Head of caudate nucleus (tissue), 42 donors: ENCODE measurements at places on chromosomes 12 and 14.

DNA sequence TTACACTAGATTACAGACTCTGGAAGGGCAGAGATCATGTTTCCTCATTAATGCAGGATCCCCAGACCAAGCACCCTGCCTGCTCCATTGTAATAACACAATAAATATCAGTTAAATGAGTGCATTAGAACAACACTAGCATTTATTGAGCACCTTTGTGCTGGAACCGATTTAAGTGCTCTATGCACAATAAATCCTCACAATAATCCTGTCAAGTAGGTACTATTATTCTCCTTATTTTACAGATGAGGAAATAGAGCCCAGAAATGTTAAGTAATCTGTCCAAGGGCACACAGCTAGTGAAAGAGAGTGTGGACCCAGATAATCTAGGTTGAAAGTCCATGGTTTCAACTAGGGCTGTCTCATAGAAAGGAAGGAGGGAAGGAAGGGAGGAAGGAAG lies 69.8 kb downstream of the MAP1LC3B2 start:
- DNase-seq = no peak

- peak; percentile 71 for DNase-seq
Measured at GRCh38 chr14:64880221-64881121, 764 bp upstream of the SPTB start.

DNA sequence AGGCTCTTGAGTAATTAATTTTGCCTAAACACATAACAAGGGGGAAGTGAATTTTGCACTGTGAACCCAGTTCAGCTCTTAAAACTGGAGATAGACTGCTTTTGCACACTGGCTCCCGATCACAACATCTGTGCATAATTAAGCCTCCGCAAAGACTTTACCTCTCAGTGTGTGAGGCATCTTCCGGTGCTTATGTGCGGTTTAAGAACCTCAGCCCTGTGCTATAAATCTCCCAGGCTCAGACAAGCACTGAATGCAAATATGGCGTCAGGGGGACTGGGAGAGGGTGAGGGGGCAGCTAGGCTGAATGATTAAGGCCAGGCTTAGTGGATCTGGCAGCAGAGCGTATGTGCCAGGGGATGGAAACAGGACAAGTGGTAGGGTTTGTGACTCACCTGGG lies 103.3 kb downstream of the ADCK1 start:
- no peak for DNase-seq

DNA sequence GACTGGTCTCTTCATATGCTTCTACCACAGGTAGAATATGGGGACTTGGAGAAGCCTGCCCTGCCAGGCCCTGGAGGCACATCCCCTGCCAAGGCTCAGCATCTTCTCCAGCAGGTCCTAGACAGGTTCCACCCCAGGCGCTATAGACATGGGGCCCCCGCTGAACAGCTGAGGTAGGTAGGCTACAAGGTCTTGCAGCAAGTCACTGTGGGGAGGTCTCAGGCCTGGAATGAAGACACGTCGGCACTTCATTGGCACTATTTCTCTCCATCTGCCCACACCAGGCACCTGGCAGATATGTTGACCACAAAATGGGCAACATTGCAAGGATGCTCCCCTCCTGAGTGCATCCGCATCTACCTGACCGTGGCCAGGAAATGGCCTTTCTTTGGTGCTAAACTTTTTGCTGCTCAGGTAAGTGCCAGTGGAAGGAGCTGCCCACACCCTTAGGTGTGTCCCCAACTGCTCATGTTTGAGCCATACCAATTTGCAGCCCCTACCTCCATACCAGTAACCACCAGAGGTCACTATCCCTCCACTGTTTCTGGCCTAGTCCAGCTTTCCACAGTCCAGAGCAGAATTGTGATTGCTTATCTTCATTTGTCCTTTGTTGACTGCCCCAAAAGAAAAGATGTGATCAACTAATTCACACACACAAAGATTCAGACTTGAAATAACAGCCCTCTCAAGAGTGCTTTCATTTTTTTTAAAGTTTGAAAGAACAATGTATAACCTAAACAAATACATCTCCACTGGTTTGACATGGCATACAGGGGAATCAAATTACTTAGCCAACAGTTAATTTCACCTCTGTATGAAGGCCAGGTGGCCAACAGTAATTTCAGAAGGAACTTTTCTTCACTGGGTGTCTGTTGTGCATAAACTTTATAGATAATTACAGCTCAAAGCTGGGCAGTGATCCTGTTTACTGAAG lies 16.1 kb downstream of the PIGH start:
- no peak for DNase-seq

DNA sequence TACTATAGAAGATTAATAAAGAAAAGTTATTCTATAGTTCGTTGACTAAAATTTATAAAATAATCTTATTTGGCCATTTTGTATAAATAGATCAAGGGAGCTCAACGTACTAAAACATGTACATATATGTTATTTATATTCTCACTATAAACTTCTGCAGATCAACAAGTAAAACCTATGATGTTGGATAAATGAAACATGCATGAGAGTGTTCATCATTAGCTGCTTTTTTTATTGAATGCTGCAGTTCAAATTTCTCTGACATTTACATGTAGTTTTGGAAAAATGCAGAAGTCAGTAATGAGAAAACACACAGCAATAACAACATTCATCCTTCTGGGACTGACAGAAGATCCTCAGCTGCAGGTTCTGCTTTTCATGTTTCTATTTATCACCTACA lies at the start of gene OR6C68:
OR6C68 (plus strand) TSS at position 301 of the 400 bp plus-strand sequence; CDS start at position 301, 0 bp downstream.
- DNase-seq = no peak

GRCh38 chr14:100323942-100324307 lies 786 bp downstream of the SLC25A47 start:
- DNase-seq = no peak

DNA sequence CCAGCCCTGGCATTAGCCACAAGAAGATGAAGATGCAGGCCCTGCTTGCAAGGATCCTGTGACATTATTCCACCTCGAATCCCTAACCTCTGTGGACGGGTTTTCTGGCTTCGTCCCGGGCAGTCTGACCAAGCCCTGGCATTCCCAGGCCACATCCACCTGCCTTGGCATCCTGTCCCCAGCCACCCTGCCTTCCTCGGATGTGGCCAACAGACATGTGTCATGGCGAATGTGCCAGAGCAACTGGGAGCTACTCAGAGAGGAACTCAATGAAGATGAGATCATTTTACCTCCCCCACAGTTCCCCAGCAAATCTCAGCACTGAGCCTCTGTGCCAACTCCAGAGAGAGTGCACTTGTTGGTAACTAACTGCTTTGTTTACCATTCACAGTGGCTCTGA lies 33.5 kb upstream of the KCNA5 start:
- DNase-seq = no peak

GRCh38 chr12:65343230-65343629 lies 64.7 kb downstream of the MSRB3 start:
- no peak for DNase-seq

DNA sequence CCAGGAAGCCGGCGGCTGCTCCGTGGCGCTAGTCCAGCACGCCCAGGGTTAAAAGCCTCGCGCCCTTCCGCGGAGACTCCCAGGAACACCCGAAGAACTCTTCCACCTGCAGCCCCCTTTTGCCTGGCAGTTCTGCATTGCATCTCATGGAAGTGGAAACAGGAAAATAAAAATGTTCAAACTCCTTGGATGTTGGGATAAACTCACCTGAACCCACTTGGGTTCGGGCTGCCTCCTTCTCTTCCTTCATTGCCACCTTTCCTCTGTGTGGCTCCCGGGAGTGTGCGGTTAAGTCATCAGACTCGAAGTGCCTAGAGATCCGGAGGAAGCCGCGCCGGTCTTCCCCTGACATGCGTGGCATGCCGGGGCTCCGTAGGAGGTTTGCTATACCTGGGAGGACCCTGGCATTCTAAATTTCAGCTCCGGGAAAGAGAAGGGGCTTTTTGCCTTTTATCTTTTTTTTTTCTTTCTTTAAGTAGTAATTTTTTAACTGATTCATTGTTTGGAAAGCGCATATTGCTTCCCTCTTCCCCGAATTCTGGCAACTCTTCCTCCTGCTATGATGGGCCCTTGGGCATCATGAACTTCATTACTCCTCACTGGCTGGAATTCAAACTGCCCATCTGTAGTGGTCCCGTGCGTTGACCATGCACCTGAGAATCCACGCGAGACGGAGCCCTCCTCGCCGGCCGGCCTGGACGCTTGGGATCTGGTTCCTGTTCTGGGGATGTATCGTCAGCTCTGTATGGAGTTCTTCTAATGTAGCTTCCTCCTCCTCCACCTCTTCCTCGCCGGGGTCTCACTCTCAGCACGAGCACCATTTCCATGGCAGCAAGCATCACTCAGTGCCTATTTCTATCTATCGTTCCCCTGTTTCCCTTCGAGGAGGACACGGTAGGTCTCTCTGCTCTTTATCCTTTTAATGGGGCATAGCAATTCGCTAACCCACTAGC lies 931.4 kb downstream of the DIO2 start:
- DNase-seq = peak; percentile 37

DNA sequence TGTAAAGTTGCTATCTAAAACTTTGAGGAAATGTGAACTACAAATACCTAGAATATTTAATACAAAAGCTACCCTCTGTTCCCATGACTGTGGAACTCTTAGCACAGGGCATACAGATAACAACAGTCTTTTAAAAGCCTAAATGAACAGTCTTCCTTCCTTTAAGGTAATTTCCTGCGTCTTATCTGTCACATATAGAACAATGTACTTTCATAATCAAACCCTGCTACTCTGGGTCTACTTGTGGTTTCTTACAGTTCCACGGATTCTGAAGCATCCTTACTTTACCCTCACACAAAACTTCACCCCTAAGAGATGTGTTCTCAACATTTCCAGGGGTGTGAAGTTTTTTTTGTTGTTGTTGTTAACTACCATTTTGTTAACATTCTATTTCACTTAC lies 5.1 kb downstream of the PKP2 start:
- DNase-seq = no peak

DNA sequence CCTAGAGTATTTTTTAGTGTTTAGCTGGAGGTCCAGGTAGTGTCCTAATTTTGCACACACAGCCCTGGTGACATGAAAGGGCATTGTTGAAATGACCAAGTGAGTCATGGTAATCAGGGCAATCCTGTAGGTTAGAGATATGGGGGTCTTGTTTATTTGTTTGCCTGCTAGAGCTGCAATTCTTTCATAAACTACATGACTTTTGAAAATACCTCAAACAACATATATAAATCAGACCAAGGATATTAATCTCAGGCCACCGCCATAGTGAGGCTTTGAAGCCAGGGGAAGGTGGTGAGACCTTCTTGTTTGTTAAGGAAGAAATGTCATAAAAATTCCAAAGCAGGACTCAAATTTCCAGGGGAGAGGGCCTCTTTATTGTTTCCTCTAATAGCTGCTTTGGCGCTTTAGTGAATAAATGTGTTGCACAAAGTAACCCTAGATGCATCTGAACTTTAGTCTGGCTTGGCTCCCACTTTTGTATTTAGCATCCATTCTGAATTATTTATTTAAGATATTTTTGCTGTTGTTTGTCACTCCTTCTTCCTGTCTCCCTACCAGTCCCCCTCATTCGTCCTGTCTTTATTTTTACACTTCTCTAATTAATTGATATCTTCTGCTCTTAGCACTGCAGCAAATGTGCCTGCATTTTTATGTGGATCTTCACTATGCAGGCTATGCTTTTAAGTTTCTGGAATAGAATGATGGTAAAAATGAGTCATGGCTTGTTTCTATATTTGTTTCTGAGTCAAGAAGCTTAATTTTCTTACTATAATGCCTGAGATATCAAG lies 430.3 kb downstream of the RAD51B start:
- no peak for DNase-seq

DNA sequence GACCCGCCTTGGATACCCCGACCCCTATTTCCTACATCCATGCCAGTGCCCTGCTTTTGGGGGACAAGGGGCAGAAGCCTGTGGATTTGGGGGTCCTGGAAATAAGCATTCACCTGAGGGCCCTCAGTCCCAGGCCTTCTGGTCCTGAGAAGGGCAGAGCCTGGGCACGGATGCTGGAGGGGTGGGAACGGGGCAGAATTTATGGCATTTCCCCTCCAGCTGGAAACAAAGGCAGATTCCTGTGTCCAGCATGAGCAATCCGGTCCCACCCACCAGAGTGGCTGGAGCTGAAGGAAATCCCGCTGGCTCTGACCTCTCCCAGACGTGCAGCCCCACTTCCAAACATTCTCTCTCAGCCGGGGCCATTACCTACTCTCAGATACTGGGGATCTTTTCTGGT lies 9.3 kb downstream of the ANKRD33 start:
- no peak for DNase-seq

DNA sequence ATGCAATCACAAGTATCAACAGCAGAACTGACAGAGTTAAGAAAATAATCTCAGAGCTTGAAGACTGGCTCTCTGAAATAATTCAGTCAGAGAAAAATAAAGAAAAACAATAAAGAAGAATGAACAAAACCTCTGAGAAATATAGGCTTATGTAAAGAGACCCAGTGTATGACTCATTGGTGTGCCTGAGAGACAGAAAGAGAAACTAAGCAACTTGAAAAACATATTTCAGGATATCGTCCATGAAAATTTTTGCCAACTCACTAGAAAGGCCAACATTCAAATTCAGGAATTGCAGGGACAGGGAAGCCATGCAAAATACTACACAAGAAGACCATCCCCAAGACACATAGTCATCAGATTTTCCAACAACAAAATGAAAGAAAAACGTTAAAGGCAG lies 56.2 kb downstream of the APOBEC1 start:
- no peak for DNase-seq

DNA sequence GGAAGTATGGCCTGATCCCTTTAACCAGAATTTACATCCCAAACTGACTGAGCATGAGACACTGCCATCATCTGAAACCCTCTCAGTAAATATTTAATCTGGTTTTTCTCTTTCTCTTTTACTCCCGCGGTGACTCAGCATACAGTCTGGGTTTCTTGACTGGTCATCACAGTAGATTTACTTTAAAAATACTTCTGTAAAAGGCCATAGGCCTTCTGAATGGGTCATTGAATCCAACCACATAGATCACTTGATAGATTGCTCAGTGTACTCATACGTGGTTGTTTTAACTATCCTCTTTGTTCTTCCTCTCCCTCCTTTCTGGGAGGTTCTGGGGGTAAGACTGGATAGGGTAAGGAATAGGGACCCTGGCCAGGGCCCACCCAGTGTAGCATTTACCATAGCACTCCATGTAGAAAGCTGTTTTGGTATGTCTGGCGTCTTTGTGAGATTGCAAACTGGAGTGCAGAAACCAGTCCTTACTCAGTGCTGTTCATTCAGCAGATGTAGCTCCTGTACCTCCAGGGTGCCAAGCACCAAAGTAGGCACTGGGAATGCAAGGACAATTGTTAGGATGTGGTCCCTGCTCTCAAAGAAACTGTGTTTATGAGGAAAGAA lies 165.7 kb downstream of the SRGAP1 start:
- DNase-seq = no peak

DNA sequence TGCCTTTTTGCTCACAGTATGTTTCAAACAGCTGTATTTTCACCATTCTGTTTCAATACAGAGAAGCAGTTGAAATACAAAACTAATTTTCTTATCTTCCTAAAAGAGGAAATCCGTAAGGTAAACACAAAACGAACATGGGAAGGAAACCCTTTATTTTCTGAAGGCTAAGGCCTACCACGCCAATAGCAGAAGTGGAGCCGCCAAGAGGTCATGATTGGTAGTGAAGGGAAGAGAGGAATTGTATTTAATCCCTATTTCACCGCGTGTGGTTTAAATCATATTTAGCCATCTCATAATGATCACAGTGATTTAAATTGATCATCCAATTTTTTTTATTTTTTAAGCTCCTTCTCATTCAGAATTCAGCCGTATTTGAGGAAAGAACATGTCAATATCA lies 398.2 kb downstream of the PRKD1 start:
- no peak for DNase-seq
